Endothelial cell (in vitro differentiated cells): ENCODE measurements at places on chromosomes 13 and 19.

- no peak for DNase-seq
Measured at GRCh38 chr13:114071991-114072390, 60.4 kb downstream of the RASA3 start.

DNA sequence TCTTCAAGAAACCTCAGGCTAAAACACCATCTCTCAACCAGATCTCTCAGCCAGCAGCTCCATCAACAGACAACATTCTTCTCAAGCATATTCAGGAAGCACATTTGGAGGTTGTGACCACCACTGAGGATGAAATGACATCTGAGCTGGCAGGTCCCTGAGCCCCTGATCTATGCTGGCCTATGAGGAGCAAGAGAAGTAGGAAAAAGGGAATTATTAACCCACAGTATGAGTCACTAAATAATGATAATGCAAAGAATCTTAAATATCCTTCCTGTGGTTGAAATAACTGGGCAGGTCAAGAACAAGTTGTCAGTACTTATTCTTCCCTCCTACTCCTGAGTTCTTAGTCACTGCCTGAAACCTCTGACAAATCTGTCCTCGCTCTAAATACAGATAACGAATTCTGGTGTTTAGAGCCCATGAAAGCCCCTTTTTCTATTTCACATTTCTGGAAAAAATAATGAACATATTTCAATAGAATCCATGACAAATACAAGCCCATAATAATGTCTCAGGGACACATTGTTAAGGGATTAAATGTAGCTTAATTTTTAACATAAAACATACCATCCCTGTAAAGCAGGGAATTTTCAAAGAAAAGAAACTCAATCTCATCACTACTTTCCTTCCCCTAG lies 225.8 kb upstream of the IRS2 start:
- no peak for DNase-seq

- DNase-seq, result no peak
Measured at GRCh38 chr13:51996641-51997040, 14.6 kb downstream of the ATP7B start.

DNA sequence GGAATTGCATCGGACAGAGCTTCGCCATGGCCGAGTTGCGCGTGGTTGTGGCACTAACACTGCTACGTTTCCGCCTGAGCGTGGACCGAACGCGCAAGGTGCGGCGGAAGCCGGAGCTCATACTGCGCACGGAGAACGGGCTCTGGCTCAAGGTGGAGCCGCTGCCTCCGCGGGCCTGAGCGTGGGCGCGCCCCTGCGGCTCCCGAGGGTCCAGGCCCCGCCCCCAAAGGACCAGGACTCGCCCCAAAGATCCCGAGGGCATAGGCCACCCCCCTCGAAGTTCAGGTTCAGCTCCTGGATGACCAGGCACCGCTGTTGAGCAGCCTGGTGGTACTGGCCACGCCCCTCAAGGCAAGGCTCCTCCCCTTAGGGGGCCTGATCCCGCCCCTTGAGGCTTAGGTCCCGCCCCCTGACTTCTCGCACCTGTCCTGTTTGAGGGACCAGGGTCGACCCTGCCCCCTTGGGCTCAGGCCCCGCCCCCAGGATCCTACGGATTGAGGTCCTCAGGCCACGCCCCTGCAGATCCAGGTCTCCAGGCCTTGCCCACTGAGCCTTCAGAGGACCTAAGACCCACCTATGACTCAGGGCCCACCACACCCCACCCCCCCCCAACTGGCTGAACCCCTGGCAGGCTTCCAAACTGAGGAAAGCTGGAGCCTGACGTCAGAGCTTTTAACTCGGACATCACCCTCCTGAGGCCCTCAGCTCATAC lies 43.1 kb downstream of the CYP4F22 start:
- no peak for DNase-seq

- DNase-seq, result no peak
Measured at GRCh38 chr13:50299546-50300249, 284.5 kb downstream of the KCNRG start.

- no peak for DNase-seq
Measured at GRCh38 chr19:50501186-50501567, 9.8 kb downstream of the JOSD2 start.

GRCh38 chr19:49058562-49058961 lies 1.0 kb upstream of the CGB7 start:
- DNase-seq, result no peak

DNA sequence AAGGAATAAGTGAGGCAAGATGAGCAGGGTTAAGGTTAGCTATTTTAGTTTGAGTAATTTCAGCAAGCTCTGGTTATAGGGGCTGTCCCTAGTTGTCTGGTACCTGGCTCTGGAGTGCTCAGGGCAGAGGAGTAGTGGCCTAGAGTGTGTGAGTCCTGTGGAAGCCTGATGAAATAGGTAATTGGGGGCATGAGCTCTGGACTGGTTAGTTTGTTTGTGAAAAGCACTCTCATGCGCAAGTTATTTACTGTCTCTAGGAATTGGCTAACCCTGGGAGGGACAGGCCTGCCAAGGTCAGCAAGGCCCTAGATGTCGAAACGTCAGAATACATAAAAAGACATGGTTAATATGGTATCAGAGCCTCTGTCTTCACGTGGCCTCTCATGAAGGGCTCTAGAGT lies 900.1 kb downstream of the PCDH17 start:
- DNase-seq, result no peak

- DNase-seq, result no peak
Measured at GRCh38 chr19:51786646-51787494, 8.1 kb upstream of the FPR3 start.

GRCh38 chr19:3710265-3710812 lies 2.2 kb downstream of the TJP3 start:
- no peak for DNase-seq

DNA sequence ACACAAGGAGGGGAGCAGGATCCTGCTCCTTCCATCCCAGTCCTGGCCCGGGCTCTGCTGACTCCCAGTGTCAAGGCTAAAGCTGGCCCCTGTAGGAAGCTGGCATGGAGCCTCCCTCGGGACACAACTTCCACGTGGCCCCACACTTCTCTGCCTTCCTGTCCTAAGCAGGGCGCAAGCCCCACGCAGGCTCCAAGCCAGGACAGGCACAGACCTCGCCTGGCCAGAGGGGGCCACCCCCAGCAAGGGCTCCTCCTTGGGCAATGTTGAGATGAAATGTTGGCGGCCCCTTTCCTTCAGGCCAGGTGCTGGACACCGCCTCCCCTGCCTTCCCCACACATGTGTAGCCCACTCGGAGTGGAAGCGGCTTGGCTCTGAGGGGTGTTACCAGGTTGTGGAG lies 66.6 kb downstream of the COL4A1 start:
- peak; percentile 29 for DNase-seq

DNA sequence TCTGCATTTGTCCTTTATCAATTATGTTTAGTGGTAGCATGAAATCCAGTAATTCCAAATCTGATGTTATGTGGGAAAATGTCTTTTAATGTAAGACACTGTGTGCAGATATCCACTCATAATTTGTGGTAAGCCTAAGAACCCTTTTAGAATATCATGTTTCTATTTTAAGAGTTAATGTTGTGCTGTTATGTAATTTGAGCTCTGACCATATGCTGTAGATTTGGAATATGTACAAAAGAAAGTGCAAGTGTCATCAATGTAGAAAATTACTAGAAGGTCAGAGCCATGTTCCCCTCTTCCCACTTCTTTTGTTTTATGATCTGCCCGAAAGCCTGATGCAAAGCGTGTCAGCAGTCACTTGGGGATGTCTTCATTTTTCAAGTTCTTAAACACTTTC lies 44.5 kb downstream of the SCEL start:
- no peak for DNase-seq

GRCh38 chr19:58569191-58569942 lies 3.8 kb downstream of the MZF1 start:
- no peak for DNase-seq

DNA sequence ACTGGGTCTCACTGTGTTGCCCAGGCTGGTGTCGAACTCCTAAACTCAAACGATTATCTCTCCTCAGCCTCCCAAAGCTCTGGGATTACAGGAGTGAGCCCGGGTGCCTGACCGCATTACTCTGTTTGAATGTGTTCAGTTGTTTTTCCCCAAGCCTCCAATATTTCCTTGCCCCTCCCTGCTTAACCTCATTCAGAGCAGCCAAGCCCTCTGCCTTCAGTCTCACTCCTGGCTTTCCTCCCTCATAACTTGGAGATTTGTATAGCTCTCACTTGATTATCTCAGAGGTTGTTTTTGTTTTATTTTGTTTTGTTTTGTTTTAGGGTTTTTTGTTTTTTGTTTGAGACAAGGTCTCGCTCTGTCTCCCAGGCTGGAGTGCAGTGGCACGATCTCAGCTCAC lies 11.4 kb downstream of the EPHX3 start:
- no peak for DNase-seq

DNA sequence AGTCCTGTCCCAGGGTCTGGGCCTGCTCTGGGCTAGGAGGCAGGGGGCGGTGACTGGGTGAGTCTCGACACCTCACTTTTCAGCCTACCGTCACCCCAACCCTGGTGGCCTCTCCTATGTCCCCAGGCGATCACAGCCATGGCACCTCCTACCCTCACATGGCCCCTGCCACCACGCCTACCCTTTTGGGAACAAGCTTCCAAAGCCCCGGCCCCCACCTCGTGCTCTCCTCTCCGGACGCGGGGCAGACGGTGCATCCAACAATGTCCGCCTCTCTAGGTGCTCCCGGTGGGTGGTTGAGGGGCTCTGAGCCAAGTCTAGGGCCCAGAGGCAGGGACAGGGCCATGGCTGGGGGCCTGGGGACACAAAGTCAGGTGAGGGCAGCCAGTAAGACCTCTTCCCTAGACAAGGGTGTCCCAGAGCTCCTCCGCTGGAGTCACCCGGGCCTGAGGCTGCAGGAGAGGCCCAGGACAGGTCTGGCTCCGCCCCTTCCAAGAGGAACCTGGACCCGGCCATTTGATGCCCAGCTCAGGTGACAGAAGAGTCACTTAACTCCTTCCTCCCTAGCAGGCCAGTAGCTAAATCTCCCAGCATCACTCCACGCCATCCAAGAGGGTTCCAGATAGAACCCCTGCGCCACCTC lies at the start of gene SYNE4:
Gene SYNE4, minus strand, starts transcription at position 478 of the 643 bp plus-strand sequence. Its CDS starts 132 bp downstream, at position 346.
- no peak for DNase-seq

DNA sequence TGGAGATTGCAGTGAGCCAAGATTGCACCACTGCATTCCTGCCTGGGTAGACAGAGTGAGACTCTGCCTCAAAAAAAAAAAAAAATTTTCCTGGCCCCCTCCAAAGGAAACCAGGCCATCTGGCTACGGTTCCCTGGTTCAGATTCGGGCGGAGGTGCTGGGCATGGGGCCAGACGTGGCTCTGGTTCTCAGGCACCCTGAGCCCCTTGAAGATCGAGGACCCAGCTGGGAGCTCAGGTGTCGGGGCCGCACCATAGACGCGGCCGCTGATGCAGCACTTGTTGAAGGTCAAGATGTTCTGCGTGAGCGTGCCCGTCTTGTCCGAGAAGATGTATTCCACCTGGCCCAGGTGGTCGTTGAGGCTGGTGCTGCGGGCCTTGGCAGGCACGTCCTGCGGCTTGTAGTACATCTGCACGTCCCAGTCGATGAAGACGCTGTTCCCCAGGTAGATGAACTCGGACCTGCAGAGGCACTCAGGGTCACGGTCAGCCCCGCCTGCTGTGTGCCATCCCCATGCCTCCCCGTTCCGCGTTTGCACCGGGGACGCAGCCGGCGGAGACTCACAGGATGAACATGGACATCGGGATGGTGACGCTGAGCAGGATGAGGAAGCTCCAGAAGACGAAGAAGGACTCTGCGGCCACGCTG lies 12.3 kb downstream of the ATP8B3 start:
- DNase-seq, result no peak

DNA sequence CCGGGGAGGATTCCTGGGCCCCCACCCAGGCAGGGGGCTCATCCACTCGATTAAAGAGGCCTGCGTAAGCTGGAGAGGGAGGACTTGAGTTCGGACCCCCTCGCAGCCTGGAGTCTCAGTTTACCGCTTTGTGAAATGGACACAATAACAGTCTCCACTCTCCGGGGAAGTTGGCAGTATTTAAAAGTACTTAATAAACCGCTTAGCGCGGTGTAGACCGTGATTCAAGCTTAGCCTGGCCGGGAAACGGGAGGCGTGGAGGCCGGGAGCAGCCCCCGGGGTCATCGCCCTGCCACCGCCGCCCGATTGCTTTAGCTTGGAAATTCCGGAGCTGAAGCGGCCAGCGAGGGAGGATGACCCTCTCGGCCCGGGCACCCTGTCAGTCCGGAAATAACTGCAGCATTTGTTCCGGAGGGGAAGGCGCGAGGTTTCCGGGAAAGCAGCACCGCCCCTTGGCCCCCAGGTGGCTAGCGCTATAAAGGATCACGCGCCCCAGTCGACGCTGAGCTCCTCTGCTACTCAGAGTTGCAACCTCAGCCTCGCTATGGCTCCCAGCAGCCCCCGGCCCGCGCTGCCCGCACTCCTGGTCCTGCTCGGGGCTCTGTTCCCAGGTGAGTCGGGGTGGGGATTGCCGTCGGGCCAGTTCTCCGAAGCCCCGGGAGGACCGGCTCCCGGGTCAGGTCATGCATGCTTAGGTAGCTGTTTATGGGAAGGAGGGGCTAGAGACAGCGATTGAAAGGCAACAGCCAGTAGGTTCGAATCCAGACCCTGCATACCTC lies at the start of gene ICAM1:
Gene ICAM1, plus strand, starts transcription at position 505 of the 779 bp plus-strand sequence. Its CDS starts 40 bp downstream, at position 545.
- peak; percentile 77 for DNase-seq

GRCh38 chr13:79794931-79795330 lies 314.0 kb downstream of the NDFIP2 start:
- no peak for DNase-seq

GRCh38 chr13:74153316-74153715 lies 19.1 kb upstream of the KLF12 start:
- DNase-seq, result no peak

DNA sequence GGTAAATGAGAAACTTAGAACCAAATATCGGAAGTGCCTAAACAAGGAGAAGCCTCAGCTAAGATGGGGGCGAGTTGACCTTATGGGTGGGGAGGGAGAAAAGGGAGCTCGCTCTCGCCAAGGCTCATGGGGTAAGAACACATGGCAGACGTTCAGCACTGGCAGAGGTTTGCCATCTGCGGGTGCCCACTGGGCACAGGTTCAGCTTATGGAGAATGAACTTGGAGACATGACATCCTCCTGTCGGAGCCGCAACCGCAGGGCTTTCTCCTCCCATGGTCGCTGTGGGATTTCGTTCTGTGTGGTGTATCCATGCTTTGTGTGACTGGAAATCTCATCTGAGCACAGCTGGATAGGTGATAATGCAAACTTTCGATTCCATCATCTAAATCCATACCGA lies 36.1 kb upstream of the PEPD start:
- no peak for DNase-seq

DNA sequence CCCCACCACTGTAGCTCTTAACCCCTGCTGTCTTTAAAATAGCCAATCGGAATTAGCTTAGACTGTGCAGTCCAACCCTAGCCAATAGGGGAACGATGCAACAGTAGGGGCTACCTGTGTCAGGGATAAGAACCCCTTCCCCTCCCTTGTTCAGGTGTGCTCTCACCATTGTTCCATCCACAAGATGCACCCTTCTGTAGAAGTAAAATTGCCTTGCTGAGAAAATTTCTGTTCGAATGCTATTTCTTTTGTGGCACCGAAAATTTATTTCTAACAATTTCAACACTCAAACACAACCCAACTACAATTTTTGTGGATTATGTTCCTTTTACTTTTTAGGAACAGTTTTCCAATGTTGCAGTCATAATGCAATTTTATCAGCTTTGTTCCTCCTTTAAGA lies 3.6 kb upstream of the ZNF583 start:
- DNase-seq, result no peak
